Large intestine (tissue), 12 donors: ENCODE measurements at places on chromosomes 1 and 21.

DNA sequence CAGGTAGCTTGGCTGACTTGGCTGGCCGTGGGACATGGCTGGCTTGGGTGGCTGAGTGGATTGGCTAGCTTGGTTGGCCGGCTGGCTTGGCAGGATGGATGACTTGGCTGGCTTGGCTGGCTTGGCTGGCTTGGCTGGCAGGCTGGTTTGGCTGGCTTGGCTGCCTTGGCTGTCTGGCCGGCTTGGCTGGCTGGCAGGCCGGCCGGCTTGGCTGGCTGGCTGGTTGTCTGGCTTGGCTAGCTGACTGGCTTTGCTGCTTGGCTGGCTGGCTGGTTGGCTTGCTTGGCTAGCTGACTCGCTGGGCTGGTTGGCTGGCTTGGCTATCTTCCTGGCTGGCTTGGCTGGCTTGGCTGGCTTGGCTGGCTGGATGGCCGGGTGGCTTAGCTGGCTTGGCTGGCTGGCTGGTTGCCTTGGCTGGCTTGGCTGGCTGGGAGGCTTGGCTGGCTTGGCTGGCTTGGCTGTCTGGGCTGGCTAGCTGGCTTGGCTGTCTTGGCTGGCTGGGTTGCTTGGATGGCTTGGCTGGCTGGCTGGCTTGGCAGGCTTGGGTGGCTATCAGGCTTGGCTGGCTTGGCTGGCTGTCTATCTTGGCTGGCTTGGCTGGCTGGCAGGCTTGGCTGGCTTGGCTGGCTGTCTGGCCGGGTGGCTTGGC lies 129.7 kb upstream of the FAM72C start:
- no peak for DNase-seq

DNA sequence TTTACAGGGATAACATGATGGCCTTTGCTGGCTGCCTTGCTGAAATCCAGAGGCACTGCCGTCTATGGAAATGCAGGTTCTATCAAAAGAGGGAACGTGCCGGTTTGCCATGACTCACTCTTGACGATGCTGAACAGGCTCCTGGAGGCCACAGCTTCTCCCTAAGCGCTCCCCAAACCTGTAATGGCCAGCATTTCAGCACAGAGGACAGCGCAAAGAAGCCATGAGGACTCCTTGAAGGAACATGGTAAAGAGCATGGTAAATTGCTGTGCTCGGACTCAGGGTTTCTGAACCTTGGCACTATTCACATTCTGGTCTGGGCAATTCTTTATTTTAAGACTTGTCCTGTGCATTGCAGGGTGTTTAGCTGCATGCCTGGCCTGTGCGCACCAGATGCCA lies 217.5 kb downstream of the CAMTA1 start:
- DNase-seq, result no peak

DNA sequence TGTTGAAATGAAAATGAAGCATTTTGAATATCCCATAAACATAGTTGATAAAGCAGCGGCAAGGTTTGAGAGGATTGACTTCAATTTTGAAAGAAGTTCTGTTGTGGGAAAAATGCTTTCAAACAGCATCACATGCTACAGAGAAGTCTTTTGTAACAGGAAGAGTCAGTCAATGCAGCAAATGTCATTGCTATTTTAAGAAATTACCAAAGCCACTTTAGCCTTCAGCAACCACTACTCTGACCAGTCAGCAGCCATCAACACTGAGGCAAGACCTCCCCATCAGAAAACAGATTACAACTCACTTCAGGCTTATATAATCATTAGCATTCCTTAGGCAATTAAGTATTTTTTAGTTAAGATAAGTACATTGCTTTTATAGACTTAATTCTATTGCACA lies 33.8 kb upstream of the FCRL3 start:
- DNase-seq, result no peak

GRCh38 chr1:53477651-53478501 lies 18.7 kb downstream of the DMRTB1 start:
- no peak for DNase-seq

- no peak for DNase-seq
Measured at GRCh38 chr21:45440736-45441350, 35.9 kb downstream of the COL18A1 start.
